Heart left ventricle (tissue), 16 donors: ENCODE measurements at places on chromosomes 3 and 15. TPM values are rescaled to one million over a fixed set of nuclear protein-coding genes. Genes with fewer than 3 reads are reported as not detected.

GRCh38 chr3:65402597-65402996 is 636.1 kb downstream of the MAGI1 start:
- DNase-seq: peak; percentile 57

DNA sequence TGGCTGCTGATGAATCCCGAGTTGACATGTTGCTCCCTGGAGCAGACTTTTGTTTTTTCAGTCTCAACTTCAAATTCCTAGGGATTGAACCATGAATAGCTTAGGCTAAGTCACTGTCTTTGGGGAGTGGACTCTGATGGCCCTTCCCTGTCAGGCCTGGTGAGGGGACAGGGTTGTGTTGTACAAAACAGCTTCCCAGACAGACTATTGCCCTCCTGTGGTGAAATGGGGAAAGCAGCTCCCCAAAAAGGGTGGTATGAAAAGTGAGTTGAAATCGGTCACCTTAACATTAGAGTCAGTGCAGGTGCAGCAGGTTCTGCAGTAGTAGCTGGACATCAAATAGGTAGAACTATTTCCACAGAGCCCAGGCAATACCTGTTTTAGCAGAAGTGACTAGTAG is 775.6 kb downstream of the ROBO2 start:
- no peak for DNase-seq

- no peak for DNase-seq
These were observed 242.5 kb downstream of the GBE1 start for GRCh38 chr3:81518945-81519344.

PPM1L gene
- 36.6 TPM for total RNA-seq

CSPG5 gene
- total RNA-seq: 0.83 TPM

HHATL gene
- total RNA-seq: 538 TPM

DNA sequence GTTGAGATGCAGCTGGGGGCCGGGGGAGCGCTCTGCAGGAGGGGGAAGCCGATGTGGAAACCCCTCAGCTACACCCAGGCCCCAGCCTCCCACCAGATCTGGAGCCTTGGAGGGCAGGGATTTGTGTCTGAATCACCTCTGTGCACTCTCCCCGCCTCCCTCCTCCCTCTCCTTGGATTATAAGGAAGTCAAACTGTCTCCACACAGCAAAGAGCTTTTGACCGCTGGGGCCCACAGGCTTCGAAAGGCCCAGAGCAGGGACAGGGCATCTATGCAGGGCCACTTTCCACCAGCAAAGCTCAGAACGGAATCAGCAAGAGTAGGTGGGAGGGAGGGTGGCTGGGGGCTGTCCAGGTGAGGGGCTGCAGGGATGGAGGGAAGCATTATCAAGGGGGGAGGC is 68.9 kb downstream of the IQSEC1 start:
- no peak for DNase-seq

DNA sequence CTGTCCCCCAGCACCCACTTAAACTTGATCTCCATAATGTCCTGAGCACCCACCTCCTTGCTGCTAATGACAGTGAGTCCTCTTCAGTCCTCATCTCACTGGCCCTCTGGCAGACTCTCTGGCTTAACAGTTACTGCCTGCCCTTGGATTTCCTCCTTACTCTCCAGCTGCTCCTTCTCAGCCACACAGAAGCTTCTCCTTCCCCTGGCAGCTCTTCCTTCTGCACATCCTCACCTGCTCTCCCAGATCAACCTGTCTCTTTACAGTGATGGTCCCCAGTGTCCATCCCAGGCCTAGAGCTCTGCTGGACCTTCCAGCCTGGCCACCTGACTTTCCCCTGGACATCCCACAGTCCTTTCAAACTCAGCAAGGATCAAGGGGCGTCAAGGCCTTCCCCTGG is 47.4 kb upstream of the SMAD3 start:
- no peak for DNase-seq

GNAT1 gene
- total RNA-seq: not detected

- no peak for DNase-seq
These were observed 250.1 kb upstream of the LYSMD4 start for GRCh38 chr15:99983171-99983885.
